Upper lobe of left lung (tissue), 6 donors: ENCODE measurements at places on chromosomes 4 and X. TPM values are rescaled to one million over a fixed set of nuclear protein-coding genes. Genes with fewer than 3 reads are reported as not detected.

PPEF2 gene
- not detected for total RNA-seq

DNA sequence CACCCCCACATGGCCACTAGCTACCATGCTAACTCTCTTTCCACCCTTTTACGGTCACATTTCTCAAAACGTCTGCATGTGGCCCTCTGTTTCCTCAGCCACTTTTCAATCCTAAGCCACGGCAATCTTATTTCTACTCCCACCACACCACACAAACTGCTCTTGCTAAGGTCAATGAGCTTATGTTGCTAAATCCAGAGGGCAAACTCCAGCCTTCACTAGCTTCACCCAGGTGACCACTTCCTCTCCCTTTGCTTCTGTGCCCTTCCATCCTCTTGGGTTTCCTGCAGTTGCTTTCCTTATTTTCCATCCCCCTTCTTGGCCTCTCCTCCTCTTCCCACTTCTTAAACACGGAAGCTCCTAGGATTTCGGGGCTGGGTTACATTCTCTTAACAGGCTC is 16.5 kb downstream of the CETN2 start:
- DNase-seq, result no peak

TRIML1 gene
- not detected for total RNA-seq

AADAT gene
- 4.8 TPM for total RNA-seq

DNA sequence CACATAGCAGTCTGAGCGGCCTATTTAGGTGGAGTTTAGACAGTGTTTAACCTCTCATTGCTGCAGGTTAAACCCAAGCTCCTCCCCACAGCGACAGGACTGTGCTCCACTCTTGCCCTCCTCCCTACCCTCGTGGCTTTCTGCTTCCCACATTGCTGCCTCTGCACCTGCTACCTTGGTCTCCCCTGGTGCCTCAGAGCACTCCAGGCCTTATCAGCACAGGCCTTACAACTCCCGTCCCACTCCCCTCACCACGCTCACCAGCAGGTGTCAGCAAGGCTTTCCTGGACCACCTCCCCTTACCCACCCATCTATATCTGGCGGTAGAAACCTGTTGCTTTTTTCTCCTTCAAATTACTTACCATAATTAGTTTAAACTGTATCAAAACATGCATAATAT is 18.6 kb downstream of the HELT start:
- no peak for DNase-seq

- DNase-seq, result no peak
Observed at GRCh38 chrX:116961872-116962582, 499.3 kb upstream of the CT83 start.

MAGEB10 gene
- not detected for total RNA-seq

DNA sequence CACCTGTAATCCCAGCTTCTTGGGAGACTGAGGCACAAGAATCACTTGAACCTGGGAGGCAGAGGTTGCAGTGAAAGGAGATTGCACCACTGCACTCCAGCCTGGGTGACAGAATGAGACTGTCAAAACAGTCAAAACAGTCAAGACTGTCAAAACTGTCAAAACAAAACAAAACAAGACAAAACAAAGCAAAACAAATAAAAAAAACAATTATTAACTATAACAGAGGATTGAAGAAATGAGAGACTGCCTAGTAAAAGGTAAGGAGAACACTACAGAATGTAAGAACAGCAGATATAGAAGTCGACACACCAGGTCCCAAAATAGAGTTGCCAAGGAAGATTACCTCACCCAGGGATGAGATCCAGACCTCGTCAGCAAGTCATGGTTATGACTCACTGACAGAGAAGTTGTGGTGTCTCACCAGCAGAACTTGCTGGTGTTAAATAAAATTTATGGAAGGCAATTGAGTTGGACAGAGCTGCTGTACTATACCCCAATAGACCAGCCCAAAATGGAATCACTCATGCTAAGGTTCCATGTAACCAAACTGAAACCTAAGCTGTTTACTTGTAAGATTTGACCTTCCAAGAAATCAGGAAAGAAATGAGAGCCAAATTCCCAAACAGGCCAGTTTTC is 32.1 kb upstream of the GK start:
- DNase-seq, result no peak

- peak; percentile 91 for DNase-seq
Observed at GRCh38 chr4:24583451-24584210, 723 bp downstream of the DHX15 start.

KANTR gene
- total RNA-seq, result 68.1 TPM

CCDC120 gene
- total RNA-seq, result 13.5 TPM

RHOXF1 gene
- total RNA-seq, result not detected

DNA sequence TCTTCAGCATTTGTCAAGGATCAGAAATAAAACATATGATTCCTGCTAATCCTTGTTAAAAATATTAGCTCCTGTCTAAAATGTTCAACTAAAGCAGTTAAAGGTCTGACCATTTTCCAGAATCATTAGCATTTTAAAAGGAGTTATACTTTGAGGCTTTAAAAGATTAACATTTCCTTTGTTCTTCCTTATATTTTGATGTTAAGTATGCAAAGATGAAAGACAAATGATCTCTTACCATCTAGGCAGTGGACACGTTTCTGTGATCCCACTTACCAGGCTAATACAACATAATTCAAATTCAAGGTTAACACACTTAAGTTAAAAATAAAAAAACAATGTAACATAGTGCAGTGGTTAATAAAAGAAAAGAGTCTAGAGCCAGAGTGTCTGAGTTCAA is 61.8 kb upstream of the COX18 start:
- DNase-seq, result no peak

VEGFD gene
- 6.8 TPM for total RNA-seq

- no peak for DNase-seq
Observed at GRCh38 chr4:13481569-13481968, 2.6 kb downstream of the RAB28 start.

ATP2B3 gene
- 0.10 TPM for total RNA-seq

AMOT gene
- total RNA-seq, result 14.2 TPM

SPANXD gene
- total RNA-seq, result not detected

USP17L29 gene
- not detected for total RNA-seq

DNA sequence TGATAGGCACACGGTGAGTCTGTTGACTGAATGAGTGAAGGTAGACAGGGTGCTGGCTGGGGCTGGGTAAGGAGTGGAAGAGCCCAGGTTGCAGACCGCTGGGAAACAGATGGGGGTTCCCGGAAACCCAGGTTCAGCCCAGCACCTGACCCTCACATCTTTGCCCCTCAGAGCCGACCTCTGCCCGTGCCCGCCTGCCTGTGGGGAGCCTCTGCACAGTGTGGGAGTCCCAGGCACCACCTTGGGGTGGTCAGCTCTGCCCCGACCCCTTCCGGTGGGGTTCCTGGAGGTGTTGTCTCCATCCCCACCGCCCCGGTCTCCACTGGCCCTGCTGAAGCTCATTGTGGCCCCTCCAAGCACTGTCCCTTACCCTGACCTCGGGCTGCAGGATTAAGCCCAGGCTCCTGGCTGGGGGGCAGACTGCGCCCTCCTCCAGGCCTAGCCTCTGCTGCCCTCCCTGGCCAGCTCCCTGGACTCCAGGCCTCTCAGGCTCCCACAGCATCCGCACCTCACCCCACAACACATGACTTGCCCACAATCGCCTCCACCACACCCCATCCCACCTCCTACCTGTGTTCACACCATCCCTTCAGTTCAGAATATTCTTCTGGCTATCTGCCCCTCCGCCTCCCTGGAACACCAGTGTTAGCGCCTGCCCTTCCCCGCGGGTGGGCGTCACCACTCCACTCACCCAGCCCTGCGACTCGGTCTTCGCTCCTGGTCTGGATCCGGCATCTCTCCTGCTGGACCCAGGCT is 21.4 kb downstream of the HMX1 start:
- DNase-seq, result no peak

DNA sequence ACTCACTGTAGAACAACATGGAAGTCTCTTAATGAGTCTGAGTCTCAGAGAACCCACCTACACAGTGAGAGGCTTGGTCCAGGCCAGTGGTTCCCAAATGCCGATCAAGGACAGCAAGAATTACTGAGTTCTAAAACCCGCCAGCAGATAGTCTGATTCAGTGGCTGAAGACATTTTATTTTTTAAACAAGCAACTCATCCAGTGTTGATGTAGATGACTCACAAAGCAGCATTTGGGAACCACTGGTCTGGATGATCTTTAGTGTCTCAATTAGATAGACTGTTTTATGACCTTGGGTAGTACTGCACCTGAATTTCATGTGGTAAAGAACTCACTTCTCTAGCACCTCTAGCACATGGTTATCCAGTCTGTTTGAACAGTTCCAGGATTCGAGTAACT is 193.6 kb downstream of the FBXW7 start:
- no peak for DNase-seq

GRCh38 chr4:102318105-102318504 is 27.2 kb downstream of the SLC39A8 start:
- DNase-seq, result no peak

DNA sequence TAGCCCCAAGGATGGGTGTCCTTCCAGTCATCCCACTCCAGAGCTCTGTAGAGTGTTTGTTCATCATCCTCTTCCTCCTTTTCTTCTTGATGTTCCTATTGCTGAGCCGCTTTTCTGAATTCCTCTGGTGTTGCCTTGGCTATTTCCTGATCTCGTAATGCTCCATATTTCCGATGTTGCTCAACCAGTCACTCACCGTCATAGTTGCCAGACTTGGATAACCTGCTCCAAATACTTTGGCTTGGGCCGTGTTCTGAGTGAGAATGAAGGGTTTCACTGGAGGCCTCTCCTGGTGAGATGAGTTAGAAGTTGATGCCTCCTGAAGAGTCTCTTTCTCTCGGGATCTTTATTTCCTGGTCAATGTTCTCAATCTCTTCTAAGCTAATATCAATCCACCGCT is 27.8 kb upstream of the HNRNPD start:
- DNase-seq, result no peak

GRCh38 chr4:165612936-165613335 is 234.1 kb downstream of the CPE start:
- DNase-seq, result no peak

GPR34 gene
- 1.6 TPM for total RNA-seq

MBNL3 gene
- 14.1 TPM for total RNA-seq

NAT8L gene
- not detected for total RNA-seq

DNA sequence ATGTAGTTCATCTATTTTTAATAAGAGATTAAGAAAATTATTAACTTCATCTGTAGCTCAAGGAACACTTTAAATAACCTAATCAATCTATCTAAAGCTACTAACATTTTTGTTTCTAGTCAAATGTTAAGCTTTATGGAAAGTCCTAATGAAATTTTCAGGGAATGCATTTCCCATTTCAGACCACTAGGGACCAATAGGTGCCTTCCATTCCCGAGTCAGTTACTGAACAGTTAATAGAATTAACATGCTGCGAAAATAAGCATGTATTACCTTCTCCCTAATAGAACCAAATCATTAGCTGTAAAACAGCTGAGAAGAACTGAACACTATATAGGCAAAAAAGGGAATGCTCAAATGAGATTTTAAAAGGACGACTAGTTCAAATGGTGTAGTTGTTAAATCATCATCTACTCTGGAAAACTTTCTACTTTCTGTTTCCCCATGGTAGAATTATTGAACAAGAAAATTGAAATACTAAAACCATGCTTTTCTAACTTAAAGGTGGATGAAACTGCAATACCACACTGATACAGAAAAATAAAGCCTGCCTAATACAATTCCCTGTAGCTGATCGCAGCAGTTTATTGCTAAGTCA is 22.5 kb downstream of the STX18 start:
- no peak for DNase-seq

DNA sequence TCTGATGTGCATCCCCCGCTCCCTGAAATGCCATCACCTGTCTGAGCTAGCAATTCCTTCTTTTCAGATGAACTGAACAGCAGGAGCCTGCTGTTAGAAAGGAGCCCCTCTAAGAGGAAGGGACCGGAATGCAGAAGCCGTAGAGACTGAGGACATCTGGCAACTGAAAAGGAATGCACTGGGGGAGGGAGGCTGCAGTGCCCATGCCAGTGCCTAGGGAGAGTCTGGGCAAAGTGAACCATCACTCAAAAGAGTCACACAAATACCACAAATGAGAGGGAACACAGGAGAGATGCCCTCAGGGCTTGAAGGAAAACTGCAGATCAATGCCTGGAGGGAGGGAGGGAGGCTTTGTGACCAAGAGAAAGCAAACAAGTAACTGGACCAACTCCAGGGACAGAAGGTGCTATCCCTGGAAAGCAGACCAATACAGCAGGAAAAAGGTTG is 93.9 kb upstream of the CBR4 start:
- DNase-seq, result no peak

GRCh38 chrX:37641859-37642258 is 43.7 kb upstream of the XK start:
- no peak for DNase-seq

DNA sequence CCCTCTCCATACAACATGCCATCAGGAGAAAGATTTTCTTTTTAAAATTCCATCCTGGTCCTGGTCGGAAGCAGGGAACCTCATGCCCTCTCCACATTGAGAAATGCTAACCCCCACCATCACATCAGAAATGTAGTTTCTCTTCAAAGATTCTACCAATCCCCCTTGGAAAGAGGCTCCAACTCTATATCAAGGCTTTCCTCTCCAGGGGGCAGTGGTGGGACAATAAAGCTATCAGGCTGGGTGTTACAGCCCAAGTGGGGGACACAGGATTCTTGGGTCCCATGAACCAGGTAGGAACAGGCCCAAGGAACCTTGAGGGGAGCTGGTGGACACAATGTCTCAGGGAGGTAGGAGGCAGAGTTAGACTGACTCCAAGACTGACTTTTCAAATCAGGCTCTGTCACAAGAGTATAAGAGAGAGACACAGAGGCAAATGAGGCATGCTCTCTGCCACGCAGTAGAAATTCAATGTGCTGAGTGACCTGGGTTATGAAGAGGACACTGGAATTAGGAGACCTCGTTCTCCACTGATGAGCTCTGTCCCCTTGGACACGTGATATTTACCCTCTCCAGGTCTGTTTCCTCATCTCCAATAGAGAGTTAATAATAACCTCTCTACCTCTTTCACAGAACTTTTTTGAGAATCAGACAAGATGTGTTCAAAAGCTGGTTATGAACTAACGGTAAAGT is 4.5 kb downstream of the GJB1 start:
- DNase-seq, result no peak

DNA sequence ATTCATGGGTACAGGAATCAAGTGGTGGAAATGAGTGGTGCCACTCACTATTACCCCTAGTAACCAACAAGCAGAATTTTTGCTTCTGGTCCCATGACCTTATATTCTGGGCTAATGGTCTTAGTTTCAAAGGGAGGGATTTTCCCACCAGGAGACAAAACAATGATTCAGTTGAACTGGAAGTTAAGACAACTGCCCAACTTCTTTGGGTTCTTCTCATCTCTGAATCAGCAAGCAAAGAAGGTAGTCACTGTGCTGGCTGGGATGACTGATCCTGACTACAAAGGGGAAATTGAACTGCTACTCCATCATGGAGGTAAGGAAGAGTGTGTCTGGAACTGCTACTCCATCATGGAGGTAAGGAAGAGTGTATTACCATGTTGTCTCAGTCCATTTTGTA is 87.2 kb downstream of the IL13RA2 start:
- DNase-seq, result no peak

GRCh38 chrX:96081891-96082290 is 602.8 kb upstream of the DIAPH2 start:
- no peak for DNase-seq

DNA sequence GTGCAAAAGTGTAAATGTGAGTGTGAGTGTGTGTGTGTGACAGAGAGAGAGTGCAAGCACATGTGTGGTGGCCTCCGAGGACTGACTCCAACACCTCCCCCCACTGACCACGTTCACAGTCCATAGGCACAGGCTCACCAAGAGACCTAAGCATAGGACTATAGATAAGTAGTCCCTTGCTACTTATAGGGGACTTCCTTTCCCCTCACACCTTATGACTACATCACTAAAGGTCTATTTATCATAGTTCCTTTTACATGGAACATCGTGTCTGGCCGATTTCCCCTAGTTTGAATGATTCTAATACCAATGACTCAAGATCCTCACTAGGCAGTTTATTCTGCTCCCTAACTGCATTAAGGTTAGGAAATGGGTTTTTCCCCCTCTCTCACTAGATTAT is 17.8 kb downstream of the FRMPD3 start:
- no peak for DNase-seq
